ENCODE measurements at places on chromosomes 6 and 20.

DNA sequence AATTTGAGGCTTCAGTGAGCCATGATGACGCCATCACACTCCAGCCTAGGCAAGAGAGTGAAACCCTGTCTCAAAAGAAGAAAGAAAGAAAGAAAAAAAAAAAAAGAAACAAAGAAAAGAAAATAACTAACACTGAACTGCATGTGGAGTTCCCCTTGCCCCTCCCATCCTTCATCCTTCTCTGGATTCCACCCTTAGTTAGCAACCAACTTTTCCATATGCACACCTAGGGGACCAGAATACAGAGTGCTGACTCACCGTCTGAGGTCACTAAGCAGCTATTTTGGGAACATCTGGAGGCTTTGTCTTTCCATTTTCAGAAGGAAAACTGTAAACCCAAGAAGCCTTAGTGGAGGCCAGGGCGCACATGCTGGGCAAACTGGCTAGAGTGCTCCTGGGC lies 257.4 kb downstream of the MAFB start:
- DNase-seq, result no peak

DNA sequence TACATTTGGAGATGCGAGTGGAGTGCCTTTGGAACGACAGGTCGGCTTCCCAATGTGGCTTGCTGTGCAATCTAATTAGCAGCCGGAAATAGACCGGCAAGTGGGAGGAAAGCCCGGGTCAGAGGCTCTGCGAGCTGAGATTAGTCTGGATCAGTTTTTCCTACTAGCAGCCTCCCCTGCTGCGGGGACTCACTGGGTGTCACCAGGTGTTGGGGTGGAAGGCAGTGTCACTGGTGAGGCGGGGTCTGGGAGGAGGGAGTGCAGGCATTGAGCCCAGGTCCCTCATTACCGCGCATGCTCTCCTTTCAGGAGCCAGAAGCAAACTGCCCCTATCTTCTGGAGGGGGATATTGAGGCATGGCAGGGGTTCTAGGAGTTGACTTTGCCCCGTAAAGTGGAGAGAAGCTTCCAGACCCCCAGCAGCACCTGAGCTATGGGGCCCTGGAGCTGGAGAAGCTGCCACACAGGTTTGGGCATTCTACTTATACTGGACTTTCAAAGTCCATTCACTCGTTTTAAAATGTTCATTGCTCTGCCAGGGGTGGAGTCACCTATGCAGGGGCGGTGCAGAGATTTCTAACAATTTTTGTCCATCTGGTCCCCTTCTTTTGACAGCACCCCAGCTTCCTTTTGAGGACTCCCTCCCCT lies 11.0 kb downstream of the SULF2 start:
- no peak for DNase-seq

DNA sequence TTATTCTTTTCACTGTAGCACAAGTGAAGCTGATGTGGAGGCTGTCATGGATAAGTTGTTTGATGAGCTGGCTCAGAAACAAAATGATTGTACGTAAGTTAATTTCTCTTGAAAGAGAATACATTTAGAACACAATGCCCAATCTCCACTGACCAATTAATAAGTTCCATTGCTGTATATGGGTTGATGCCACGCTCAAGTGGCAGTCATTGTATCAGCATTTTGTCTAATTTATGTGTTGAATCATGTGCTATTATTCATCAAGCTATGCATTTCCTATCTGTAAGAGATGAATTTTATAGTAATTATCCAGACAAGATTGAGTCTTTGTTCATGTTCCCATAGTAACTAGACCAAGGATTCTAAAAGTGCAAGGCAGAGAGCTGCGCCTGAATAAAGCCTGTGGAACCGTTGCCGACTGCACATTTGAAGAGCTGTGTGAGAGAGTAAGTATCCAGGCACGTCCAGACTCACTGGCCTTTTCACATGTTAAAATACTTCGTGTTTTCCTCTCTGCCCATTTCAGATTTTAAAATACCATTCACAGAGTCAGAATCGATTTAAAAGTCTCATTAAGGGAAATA lies 83.8 kb upstream of the FOXO3 start:
- DNase-seq, result no peak

DNA sequence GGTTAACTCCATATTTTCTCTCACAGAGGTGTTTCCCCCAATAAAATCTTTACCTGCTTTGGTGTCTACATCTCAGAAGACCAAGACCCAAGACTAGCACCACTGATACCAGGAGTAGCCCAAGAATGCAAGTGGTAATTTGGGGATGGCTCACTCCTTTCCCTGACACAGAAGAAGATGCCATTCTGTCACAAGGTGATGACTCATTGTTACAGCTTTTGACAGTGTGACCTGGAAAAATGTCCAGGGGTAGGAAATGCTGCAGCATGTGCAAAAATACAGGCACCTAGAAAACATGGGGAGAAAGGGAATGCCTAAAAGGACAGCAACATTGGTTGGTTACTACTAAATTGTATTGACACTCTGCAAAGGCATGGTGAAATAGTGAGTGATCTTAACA lies 254.0 kb upstream of the GJE1 start:
- DNase-seq, result no peak

- DNase-seq, result peak; percentile 14
Observed at GRCh38 chr6:6788394-6789032, 200.0 kb downstream of the LY86 start.

DNA sequence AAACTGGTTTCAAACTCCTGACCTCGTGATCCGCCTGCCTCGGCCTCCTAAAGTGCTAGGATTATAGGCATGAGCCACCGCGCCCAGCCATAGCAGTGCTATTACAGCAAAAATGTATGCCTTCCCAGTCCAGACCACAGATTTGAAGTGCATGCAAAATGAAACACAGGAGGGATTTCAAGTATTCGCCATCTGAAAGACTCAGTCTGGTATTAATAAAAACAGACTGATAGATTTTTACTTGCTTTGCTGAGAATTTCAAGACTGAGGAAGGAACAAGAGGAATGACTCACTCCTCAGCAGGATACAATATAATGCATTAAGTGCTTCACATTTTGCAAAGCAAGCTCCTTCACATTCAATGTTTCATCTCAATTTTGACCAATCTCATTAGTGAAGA lies 134.9 kb downstream of the TMEM200A start:
- DNase-seq, result no peak

GRCh38 chr20:23626040-23626620 lies 11.6 kb downstream of the CST3 start:
- no peak for DNase-seq

DNA sequence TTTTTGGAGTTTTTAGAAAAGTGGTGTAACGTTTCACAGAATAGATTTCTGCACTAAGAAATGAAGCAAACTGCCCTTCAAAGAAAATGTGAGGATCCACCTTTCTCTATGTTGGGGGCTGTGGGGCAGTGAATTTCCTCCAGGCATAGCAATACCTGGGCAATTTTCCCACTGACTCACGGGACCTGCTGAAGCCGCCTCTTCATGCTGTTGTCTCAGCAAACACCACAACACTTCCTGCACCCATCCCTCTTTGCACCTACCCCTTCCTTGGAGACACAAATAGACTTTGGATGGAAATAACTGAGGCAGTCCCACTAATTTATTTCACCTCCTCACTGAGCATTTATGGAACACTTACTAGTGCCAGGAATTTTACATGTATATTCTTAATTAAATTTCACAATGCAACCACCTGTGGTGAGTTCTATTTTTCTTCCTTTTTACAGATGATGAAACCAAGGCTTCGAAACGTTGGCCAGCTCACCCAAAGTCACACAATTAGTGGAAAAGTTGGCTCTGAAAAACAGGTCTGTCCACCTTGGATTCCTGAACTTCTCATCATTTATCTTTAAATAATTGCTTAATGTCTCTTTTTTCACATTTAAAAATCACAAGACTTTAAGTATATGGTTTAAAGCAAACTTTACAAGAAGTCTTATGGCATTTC lies 17.2 kb upstream of the ADGRF1 start:
- DNase-seq, result no peak

DNA sequence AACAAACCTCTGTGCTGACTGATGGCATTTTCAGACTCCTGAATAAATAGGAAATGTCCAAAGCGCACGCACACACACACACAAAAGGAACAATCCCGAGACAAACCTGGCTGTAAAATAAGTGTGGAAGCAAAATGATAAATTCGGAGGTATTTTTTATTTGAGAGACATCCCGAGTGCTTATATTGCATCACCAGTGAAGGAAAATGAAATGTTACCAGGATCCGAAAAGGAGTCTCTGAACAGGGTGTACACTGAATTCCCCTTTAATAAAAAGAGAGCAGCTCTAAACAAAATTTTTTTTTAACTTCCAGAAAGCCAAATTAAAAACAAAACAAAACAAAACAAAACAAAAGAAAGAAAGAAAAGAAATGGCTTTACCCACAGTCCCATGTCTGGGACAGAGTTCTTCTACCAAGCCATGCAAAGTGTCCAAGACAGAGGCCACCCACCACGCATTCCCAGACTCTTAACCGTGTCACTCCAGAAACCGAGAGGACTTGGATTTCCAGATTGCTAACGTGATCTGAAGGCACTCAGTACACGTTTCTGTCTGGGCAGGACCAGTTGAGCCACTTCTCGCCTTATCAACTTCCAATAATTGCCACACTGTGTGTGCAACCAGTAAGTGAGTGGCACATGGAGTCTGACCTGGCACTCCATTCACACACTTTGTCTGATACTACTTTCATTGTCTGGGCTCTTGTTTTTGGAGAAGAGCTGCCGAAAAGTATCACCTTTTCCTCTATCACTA lies 817 bp downstream of the ME1 start:
- DNase-seq, result no peak
